ENCODE measurements at places on chromosomes 2 and 18.

- DNase-seq: no peak
These were observed 80.1 kb downstream of the KCNS3 start for GRCh38 chr2:17958466-17959092.

DNA sequence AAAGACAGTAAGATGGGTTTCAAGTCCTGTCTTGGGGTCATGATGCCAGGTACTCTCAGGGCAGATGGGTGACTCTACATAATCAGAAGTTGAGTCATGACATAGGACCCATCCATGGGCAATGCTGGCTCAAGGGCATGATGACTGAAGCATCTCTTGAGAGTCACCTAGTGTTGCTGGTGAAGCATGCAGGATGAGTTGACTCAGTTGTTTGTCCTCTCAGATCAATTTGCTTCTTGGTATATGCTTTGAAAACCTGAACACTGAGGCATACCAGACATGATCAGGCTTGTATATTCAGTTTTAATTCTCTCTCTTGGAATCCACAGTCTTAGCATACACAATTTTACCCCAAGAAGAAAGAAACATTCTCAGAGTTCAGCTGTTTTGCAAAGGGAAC, 658.9 kb upstream of the NXPH2 start:
- no peak for DNase-seq

- DNase-seq: no peak
These were observed 834.0 kb upstream of the FSHR start for GRCh38 chr2:49988276-49988675.

DNA sequence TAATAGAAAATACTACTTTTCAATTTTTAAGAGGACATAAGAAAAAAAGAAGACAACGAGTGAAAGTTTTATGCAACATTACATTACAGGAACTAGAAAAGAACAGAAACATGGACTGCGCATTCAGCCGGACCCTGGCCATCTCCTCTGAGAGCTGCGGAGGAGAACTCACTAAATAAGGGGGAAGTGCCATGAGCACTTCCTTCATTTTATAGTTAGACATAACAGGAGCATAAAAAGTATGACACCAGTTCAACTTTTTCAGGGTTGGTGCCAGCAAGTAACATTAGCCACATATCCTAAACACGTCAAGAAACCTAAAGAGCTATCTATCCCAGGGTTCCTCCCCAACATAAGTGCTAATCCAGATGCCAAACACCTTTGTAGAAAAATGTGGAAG, 78.0 kb upstream of the SERTAD2 start:
- DNase-seq: no peak
